ENCODE measurements at places on chromosomes 13 and 19. TPM values are rescaled to one million over a fixed set of nuclear protein-coding genes. Genes with fewer than 3 reads are reported as not detected.

DNA sequence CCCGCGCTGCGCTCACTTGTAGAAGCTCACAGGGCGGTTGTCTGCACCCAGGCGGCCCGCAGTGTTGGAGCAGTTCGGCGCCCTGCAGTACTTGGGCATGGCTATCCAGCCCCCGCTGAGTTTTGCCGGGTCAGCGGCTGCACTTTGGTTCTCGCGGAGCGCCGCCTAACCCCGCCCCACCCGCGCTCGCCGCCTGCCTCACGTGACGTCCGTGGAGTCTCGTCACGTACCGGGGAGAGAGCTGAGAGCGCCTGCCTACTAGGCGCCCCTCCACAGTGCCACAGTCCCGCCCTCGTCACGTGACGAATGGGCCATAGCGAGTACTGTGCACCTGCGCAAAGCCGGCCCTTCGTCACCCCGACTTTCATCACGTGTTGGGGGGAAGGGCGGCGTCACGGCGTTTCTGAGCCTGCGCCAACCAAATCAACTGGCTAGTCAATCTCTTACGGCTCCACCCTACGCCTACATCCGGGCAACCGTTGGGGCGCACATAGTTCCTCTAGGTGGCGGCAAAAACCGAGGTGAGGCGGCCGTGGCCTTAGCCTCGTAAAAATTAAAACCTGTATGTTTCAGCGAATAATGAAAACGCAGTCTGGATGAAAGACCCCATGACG lies at the start of gene THAP8:
TSS of gene THAP8 (minus strand) at position 167 of the 614 bp plus-strand sequence. CDS start at position 99, 68 bp downstream.
- H3K4me3 ChIP-seq: peak within 1 kb of the TSS; percentile 79
- no peaks in the 10 kb centered on the region for H3K27me3 ChIP-seq
- H3K36me3 ChIP-seq: no peaks in the 10 kb centered on the region
- peaks cover 16% of the 10 kb centered on the region for H3K4me1 ChIP-seq

DNA sequence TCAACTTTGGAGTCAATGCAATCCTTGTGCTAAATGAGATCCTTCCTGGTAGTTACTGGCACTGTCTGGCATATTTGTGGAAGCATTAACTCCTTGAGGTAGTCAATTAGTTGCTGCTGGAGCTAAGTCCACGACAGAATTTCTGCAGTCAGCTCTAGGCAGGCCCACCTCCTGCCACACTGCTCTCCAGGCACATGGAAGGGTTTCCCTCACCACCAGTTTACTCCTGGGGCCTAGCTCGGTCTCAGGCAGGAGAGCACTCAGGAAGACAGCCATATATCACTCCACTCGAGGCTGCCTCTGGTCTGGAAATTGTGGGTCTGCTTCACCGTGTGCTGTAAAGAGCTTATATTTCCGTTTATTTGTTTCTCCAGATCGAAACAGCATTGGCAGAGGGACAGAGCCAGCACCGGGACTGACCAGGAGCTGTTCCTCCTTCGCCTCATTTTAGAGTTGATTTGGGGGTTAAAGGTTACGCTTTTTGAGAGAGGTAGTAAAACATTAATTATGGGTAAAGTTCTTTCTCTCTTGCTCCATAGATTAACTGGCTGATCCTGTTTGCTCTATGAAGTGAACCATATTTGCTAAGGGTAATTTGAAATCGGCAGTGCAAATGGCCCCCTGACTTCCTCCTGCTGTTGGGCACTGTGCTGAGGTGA lies 20.6 kb upstream of the GTF3A start:
- no peak for DNase-seq
- H3K27ac ChIP-seq: peak overlapping the region; percentile 21
- H3K27me3 ChIP-seq: no peaks in the 10 kb centered on the region
- H3K36me3 ChIP-seq: no peaks in the 10 kb centered on the region
- H3K4me1 ChIP-seq: peaks cover 13% of the 10 kb centered on the region
- H3K4me3 ChIP-seq: no peak overlapping the region

GRCh38 chr13:72290962-72291681 lies 424.1 kb upstream of the DACH1 start:
- no peaks in the 10 kb centered on the region for H3K27me3 ChIP-seq
- DNase-seq: no peak
- no peak overlapping the region for H3K4me3 ChIP-seq
- H3K4me1 ChIP-seq: peaks cover 4% of the 10 kb centered on the region
- H3K36me3 ChIP-seq: no peaks in the 10 kb centered on the region

DNA sequence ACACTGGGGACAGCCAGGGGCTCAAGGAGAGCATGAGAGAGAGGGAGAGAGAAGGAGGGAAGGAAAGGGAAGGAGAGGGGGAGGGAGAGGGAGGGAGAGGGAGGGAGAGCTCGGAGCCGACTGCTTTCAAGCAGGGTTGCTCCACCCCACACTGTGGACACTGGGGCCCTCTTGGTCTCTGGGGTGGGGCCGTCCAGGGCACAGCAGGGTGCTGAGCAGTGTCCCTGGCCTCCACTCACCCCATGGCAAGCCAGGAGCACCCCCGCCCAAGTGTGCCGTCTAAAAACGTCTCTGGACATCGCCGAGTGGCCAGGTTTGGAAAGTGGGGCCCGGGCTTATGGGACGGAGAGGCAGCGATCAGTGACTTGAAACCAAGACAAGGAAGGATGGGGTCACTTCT lies 20.9 kb downstream of the DPP9 start:
- no peak overlapping the region for H3K27ac ChIP-seq
- H3K36me3 ChIP-seq: no peaks in the 10 kb centered on the region
- H3K27me3 ChIP-seq: no peaks in the 10 kb centered on the region
- DNase-seq: no peak
- no peak overlapping the region for H3K4me3 ChIP-seq

DNA sequence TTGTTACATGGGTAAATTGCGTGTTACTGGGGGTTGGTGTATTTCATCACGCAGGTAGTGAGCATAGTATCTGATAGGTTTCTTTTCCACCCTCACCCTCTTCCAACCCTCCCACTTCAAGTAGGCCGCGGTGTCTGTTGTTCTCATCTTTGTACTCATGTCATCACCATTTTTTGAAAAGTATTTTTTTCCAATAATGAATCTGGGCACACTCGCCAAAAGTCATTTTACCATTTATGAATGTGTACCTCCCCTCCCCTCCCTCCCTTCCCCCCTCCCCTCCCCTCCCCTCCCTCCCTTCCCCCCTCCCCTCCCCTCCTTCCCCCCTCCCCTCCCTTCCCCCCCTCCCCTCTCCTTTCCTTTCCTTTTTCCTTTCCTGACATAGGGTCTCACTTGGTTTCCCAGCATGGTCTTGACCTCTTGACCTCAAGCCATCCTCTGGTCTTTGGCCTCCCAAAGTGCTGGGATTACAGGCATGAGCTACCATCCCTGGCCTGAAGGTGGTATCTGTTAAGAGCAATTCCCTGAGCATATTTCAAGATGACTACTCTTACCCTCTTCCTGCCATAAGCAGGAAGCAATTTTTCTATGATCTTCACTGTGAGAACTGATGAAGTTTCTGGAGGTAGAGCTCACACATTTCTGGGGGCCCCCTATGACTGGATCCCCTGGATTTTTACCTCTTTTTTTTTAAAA lies 15.7 kb downstream of the ZNF627 start:
- H3K27ac ChIP-seq: no peak overlapping the region
- H3K36me3 ChIP-seq: no peaks in the 10 kb centered on the region
- no peaks in the 10 kb centered on the region for H3K27me3 ChIP-seq
- H3K4me1 ChIP-seq: no peaks in the 10 kb centered on the region
- no peak overlapping the region for H3K4me3 ChIP-seq

DNA sequence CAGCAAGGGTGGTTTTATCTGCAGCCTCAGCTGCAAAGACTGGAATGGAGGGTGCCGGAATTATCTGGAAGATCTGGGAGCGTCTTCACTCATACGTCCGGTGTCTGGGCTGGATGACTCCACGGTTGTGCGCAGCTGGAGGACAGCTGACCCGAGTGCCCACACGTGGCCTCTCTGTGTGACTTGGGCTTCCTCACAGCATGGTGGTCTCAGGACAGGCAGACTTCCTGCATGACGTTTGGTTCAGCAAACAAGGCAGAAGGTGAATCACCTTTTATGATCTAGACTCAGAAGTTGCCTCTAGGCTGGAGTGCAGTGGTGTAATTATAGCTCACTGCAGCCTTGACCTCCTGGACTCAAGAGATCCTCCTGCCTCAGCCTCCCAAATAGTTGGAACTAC lies 33.2 kb downstream of the CACNG6 start:
- H3K4me3 ChIP-seq: no peak overlapping the region
- no peaks in the 10 kb centered on the region for H3K27me3 ChIP-seq
- H3K36me3 ChIP-seq: no peaks in the 10 kb centered on the region
- no peak for DNase-seq
- no peaks in the 10 kb centered on the region for H3K4me1 ChIP-seq
- H3K27ac ChIP-seq: no peak overlapping the region

GRCh38 chr13:27147530-27148170 lies 24.0 kb downstream of the USP12 start:
- H3K4me1 ChIP-seq: no peaks in the 10 kb centered on the region
- H3K36me3 ChIP-seq: no peaks in the 10 kb centered on the region
- DNase-seq: no peak
- no peak overlapping the region for H3K27ac ChIP-seq
- H3K27me3 ChIP-seq: no peaks in the 10 kb centered on the region
- no peak overlapping the region for H3K4me3 ChIP-seq

DNA sequence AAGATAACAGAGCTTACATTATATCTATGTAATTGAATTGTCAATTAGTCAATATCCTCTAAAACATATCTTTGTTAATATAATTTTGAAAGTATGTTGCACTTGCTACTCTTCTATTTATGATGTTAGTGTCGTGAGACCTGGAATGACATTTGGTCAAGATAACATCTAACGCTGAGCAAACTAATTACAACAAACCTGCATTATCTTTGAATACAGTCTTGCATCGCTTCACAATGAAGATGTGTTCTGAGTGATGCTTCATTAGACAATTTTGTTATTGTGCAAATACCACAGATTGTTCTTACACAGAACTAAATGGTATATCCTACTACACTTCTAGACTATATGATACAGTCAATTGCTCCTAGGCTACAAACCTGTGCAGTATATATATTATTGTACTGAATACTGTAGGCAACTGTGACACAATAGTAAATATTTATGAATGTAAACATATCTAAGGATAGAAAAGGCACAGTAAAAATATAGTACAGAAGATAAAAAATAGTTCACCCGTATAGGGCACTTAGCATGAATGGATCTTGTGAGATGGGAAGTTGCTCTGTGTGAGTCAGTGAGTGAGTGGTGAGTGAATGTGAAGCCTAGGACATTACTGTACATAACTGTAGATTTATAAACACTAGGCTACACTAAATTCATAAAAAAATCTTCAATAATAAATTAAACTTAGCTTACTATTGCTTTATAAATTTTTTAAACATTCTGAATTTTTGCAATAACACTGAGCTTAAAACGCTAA lies 1773.8 kb downstream of the PCDH9 start:
- H3K4me3 ChIP-seq: no peak overlapping the region
- no peaks in the 10 kb centered on the region for H3K4me1 ChIP-seq
- no peak for DNase-seq
- no peaks in the 10 kb centered on the region for H3K36me3 ChIP-seq
- no peaks in the 10 kb centered on the region for H3K27me3 ChIP-seq
- no peak overlapping the region for H3K27ac ChIP-seq

DNA sequence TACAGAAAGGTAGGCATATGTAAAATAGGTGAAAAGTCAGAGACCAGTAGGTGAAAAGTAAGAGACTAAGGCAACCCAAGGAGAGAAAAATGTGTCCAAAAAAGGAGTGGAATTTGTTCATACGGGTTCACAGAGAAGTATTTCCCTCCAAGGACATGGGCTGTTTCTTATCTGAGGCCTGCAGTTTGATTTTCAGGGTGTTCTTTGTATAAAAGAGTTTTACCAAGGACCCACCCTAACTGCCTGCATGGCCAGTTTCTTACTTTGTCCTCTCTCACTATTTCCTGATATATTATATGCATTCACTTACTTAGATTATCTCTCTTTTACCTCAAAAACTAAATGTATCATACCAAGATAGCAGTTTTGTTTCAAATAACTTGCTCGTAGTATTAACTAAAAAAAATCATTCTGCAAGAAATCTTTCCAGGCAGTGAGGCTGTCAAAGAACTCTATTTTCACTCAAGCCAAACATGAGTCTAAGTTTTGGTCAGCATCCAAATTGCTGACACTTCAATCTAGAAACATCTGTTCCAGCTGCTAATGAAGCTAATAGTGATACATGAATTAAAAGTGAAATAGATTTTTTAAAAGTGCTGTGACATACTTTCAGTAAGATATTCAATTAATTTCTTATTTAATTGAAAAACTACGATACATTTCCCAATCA lies 141.4 kb upstream of the SGCG start:
- DNase-seq: no peak
- no peaks in the 10 kb centered on the region for H3K4me1 ChIP-seq
- H3K36me3 ChIP-seq: no peaks in the 10 kb centered on the region
- H3K27ac ChIP-seq: no peak overlapping the region
- H3K4me3 ChIP-seq: no peak overlapping the region

GRCh38 chr13:79709471-79709870 lies 228.5 kb downstream of the NDFIP2 start:
- no peaks in the 10 kb centered on the region for H3K4me1 ChIP-seq
- H3K27me3 ChIP-seq: no peaks in the 10 kb centered on the region
- no peak overlapping the region for H3K27ac ChIP-seq
- H3K4me3 ChIP-seq: no peak overlapping the region

DNA sequence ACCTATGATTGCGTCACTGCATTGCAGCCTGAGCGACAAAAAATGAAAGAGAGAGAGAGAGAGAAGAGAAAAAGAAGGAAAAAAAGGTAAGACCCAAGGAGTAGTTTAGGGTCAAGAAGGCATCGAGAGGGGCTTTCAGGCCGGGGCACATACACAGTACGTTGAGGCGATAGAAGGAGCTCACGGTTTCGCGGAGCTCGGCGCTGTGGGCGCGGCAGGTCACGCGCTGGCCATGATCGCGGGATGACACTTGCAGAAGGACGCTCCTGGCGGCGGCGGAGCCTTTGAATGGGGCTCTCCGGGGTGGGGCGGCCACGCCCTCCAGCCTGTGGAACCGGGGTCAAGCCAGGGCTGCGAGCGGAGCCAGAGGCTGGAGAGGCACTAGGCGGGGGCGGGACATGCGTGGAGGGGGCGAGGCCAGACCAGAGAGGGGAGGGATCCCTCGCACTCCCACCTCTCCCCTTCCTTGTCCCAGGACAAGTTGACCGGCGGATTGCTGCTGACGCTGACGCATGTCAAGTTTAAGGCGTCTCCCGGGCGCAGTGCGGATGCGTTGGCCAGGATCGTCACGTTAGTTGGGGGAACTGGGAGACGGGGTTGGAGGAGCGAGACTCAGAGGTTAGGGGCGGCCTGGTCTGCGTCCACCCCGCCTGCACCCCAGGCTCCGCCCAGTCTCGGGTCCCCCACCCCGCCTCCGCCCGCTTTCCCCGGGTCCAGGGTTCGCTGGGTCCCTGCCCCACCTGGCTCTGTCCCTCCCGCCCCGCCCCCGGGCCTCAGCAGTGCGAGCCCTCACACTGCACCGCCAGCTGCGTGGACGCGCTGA lies 6.9 kb downstream of the NPHS1 start:
- H3K36me3 ChIP-seq: no peaks in the 10 kb centered on the region
- H3K4me3 ChIP-seq: peak overlapping the region; percentile 18
- H3K27ac ChIP-seq: no peak overlapping the region
- no peaks in the 10 kb centered on the region for H3K4me1 ChIP-seq
- DNase-seq: no peak
- H3K27me3 ChIP-seq: no peaks in the 10 kb centered on the region

The ZNF17 gene
- 25.5 TPM for total RNA-seq

The SLC25A41 gene
- 3.2 TPM for total RNA-seq

The CEACAM8 gene
- total RNA-seq: not detected

The TUBA3C gene
- total RNA-seq: 308 TPM
